ENCODE measurements at places on chromosomes 13 and 19. TPM values are rescaled to one million over a fixed set of nuclear protein-coding genes. Genes with fewer than 3 reads are reported as not detected.

The MBD3L2B gene
- total RNA-seq: not detected

The COX6B1 gene
- total RNA-seq: 418 TPM

The PLIN4 gene
- total RNA-seq: 0.12 TPM

The MEDAG gene
- total RNA-seq: 2.2 TPM

The METTL21C gene
- not detected for total RNA-seq

The ZIC5 gene
- not detected for total RNA-seq

- no peak for DNase-seq
These were observed 178.8 kb downstream of the KCTD12 start for GRCh38 chr13:76707360-76707759.

DNA sequence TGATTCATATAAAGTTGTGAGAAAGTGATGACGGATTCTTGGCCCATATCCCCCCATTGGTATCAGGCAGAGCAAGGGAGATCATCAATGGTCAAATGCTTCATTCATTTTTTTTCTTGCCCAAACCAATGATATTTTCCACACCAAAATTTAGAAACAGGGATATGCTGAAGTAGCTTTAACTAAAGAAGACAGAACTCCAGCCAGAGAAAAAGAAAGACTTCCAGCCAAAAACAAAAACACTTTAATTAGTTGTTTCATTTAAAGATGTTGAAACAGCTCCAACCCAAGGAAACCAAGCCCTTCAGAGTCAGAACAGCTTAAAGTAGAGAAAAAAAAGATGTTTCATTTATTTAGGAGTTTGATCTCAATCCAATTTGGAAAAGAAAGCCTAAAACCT lies 358.9 kb upstream of the NBEA start:
- no peak for DNase-seq

DNA sequence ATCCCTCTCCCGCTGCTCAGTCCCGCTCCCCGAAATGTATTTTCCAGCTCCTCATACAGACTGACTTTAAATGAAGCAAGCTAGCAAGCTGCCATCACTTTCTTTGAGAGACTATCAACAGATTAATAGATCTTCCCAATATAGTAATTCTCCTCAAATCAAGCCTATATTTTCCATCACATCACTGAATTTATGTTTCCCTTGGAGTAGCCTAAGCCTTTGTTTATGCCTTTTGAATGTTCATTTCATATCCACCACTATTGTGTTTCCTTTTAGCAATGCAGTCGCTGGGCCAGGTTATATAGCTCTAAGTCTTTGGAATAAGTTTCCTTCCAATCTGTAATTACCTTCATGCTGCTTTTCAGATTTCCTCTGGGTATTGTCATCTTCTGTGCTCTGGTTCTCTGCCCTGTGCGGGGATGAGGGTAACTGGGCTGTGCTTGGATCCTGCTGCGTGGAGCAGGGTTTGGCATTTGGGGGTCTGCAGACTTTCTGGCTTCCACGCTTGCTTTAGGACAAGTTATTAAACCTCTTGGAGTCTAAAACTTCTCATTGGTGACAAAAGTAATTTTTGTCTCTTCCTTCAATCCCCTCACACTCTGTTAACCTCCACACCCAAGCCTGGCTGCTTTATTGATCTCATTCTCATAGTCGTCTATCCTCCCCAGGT lies 256.9 kb downstream of the DLEU7 start:
- DNase-seq: no peak

GRCh38 chr19:15730538-15730937 lies 2.7 kb downstream of the OR10H2 start:
- no peak for DNase-seq

DNA sequence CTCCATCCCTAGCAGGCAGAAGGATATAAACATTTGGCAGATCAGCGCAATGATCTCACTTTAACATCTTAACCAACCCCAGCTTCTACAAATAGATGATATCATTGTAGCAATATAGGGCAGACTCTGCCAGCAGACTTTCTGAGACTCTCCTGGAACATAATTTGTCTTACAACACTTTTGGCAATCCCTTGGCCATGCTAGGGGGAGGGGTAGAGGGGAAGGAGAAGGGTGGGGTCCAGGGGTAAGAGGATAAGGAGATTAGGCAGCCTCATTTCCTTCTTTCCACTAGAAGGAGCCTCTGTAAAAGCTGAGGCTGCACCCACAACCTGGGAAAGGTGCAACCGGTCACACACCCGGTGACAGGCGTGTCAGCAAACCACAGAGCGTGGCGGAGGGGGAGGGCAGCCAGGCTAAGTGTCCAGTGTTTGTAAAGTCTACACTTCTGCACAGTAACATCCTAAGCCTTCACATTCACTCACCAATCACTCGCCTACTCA lies 8.7 kb upstream of the UBAC2 start:
- no peak for DNase-seq

GRCh38 chr13:81318231-81319019 lies 977.5 kb upstream of the SPRY2 start:
- no peak for DNase-seq

DNA sequence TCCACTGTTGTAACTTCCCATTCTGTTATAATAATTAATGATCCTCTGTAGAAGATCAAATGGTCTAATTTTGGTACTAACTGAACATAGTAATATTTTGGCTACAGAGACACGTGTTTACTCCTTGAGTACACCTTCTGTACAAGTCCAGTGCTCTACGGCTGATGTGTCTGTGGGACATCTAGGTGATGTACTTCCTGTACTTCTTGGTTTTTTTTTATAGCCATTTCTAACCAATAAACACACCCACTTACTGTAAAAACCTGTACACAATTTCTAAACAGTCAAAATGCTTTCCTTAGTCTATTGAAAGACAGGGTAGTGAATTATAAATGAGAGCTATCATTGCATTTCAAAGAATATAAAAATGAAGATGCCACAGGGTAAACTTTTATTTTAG lies 118.7 kb downstream of the RNF17 start:
- DNase-seq: no peak

- no peak for DNase-seq
These were observed 240.8 kb downstream of the NHLRC3 start for GRCh38 chr13:39279077-39279476.

DNA sequence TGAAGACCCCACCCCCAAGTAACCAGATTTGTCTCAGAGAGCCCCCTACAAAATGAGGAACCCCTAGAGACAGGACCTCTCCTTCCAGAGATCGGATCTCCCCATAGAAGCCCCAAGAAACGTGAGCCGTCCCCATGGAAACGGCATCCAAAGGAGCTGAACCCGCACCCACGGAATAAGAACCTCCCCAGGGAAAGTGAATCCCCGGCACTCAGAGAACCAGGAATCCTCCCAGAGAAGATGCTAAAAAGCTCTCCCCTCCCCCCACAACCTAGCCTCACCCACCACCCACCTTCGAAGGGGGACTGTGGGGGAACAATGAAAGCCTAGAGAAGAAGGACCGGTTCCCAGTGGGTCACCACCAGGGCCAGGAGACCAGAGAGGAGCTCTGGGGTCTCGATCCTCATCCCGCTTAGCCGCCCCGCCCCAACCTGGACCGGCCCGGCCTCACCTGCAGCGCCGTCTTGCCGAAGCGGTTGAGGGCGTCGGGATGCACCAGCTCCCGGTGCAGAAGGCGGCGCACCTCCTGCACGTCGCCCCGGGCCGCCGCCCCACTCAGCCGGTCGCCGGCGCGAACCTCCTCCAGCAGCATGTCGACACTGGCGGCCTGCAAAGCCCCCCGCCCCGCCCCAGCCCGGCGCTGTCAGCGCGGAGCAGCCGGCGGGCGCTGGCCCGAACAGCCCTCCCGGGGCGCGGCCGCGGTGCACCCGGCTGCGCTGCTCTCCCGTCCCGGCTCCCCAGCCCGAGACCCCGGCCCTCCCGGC lies 535 bp downstream of the CDKN2D start:
- no peak for DNase-seq

DNA sequence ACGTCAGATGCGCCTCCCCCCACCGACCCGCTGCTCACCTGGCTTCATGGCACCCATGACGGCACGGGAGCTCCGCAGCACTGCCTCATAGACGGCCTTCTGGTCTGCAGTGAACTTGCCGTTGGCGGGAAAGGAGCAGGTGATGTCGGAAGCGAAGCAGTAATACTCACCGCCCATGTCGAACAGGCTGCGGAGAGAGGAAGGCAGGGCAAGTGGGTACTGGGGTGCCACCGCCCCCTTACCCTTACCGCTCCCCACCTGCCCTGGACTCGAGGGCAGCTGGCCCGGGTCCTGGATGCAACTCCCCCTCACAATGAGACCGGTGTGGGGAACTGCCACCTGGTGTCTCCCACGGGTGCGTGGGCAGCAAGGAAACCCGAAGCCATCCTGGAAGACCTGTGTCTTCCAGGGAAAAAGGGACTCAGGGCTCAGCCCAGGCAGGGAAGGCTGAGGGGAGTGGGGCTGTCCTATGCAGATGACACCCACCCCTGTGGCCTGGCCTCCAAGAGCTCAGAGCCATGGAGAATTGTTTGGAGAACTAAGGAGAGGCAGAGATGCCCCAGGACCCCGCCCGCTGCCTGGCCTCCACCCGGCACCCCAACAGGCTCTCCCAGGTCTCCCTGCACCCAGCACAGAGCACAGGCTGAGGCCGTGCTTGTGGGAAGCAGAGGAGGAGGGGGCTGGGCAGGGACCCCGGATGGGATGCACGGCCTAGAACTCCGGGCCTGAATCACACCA lies 28.3 kb downstream of the CEBPG start:
- DNase-seq: no peak

Data from glomerular endothelial cell (primary cell).